DMS153 (cell line): ENCODE measurements at places on chromosomes 3 and 15.

DNA sequence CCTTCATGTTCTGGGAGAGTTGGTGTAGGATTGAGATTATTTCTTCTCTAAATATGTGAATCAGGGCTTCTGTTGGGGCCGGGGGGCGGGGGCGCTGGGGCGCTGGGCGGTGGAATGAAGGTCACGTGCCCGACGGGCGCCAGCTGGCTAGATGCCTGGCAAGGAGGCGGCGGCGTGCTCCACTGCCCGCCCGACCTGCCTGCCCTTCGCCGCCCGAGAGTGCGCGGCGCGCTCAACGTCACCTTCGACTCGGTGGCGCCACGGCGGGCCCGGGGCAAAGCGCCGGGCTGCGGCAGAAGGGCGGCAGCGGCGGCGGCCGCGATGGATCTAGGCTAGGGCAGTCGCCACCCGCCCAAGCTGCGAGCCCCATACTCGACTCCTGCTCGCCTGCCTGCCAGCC is 47.0 kb upstream of the LHFPL4 start:
- no peak for DNase-seq

GRCh38 chr3:187745201-187746058 is at the start of gene BCL6:
Gene BCL6, minus strand, starts transcription at chr3:187745468. Its CDS starts 11,775 bp downstream, at chr3:187733693.
- peak; percentile 94 for DNase-seq

DNA sequence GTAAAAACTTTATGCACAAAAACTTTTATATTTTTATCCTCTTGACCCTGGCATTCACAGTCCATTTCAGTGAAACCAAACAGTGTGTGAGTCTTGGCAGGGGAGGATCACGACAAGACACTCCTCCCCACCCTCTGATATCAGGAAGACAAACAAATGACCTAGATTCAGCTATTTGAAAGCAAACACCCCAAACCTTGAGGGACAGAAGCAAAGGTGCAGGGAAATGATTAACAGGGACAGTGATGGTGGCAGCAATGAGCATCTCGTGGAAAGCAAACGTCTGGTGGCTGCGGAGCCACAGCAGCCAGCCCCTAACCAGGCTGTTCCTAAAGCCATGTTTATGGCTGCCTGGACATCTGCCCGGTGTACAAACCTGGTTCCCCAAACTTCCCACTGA is 52.1 kb downstream of the FSIP1 start:
- no peak for DNase-seq

- DNase-seq, result no peak
Observed at GRCh38 chr3:51156147-51156546, 228.9 kb upstream of the MANF start.

DNA sequence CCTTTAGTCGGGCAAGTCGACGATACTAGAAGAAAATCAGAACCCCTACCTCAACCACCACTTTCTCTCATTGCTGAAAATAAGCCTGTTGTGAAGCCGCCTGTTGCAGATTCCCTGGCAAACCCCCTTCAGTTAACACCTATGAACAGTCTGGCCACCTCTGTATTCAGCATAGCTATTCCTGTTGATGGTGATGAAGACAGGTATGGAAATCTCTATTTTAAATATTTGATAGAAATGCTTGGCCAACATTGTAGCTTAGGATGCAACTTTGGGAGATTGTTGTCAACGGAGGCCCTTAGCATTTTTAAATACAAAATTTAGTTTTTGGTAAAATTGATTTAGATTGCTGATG is 3.0 kb downstream of the TSC22D2 start:
- DNase-seq, result no peak

DNA sequence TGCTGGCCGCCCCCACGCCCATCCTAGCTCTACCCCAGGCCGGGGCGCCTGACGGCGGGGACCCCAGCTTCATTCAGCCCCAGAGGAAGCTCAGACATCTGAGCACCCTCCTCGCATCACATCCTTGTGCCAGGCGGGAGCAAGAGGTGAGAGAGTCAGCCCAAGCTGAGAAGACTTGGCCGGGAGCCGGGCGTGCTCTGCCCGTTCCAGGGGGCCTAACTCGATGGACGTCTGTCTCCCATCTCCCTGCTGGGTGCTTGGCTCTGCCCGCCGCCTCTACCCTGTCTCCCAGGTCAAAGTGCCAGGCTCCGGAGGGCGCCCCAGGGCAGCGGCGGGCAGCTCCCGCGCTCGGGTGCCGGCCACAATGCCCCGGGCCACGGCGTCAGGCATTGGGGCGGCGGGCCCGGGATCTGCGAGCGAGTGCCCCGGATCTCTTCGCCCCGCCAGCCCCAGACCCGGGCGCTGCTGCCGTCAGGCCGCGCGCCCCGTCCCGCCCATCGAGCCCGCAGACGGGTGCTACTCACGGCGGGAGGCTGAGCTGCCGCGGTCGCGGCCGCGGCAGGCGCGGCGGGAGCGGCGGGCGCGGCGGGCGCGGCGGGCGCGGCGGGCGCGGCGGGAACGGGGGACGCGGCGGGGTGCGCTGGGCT is 388 bp downstream of the DAPK2 start:
- no peak for DNase-seq

DNA sequence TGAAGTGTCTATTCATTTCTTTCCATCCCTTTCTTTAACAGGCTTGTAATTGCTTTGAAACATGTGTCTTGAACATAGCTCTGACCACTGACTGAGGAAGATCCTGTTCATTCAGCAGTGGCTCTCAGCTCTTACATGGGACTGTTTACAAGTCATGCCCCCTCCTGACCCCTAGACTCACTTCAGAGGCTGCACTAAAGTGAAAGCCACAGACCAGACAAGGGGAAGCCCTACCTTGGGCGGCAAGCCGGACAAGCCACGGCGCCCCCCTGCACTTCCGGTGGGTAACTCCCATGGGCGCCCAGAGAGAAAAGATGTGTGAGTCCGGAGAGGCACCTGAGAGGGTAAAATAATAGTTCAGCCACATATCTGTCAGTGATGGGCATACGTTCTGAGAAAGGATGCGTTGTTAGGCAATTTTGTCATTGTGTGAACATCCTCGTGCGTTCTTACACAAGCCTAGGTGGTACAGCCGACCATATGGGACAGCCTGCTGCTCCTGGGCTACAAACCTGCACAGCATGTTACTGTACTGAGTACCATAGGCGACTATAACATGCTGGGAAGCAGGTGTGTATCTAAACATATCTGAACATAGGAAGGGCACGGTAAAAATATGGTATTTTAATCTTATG is 116.2 kb downstream of the CHSY1 start:
- DNase-seq, result no peak

DNA sequence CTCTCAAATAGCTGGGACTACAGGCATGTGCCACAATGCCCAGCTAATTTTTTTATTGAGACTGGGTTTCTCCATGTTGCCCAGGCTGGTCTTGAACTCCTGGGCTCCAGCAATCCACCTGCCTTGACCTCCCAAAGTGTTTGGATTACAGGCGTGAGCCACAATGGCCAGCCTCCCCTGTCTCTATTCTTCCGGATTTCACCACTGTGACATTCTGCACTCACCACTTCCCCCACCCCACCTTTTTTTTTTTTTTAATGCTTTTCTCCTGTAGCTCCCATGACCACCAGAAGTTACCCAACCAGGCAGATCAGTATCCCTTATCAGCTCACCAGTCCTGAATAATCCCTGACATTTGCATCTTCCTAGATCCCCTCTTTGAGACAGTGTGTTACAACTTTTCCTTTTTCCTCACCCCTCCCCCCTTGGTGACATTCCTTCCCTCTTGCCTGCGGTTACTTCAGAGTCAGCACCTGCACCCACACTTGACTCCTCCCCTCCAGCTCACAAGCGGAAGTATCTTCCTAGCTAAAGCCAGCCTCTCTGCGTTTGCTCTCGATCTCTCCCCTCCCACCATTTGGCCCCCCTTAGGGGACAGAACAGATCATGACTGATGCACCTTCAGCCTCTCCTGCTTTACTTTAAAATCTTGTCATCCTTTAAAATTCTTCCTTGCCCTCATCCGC is 13.5 kb upstream of the ZNF592 start:
- DNase-seq, result peak; percentile 53

GRCh38 chr15:68598171-68599152 is 19.7 kb downstream of the CORO2B start:
- no peak for DNase-seq

DNA sequence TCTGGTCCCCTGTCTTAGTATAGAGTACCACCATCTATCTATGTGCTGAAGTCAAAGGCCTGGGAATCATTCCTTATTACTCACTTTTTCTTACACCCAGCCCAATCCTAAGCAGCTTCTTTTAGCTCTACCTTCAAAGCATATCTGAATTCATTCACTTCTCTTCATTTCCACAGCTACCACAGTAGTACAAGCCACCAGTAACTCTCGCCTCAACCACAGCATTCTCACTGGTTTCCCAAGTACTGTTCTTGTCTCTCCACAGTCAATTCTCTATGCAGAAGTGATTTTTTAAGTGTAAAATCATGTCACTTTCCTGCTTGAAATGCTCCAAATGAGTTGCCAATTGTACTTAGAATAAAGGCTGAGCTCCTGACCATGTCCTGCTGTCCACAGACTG is 401.7 kb downstream of the OXSM start:
- DNase-seq, result no peak

GRCh38 chr15:20344601-20345400 is 196.8 kb downstream of the GOLGA6L6 start:
- no peak for DNase-seq

GRCh38 chr15:40968290-40969085 is 15.2 kb downstream of the CHAC1 start:
- no peak for DNase-seq

DNA sequence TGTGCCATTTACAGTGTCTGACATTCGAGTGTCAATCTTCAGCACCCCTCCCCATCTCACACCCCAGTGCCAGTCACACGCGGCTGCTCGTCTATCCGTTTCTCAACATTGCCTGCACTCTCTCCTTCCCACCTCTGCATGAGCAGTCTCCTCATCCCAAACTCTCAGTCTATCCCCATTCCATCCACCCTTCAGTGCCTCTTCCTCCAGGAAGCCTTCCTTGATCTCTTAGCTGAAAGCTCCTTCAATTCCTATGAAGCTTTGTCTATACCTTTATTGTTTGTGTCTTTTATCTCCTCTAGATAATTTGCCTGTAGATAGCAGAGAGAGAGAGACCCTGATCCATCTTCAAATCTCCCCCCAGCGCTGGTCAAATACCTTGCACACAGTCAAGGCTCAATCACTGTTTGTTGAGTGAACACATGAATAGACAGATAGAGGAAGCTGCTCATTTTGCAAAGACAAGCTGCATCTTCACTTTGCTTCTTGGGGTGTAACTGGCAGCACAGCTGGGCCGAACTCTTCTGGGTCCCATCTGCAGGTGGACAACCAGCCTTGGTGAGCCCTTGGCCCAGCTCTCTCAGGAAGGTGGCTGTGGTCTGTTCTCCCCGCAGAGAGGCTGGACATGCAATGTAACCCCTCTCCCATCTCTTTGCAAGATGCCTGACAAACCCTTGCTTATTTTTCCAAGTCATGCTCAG is 52.8 kb downstream of the ITGA11 start:
- DNase-seq, result no peak

GRCh38 chr3:174255454-174255853 is 603.7 kb upstream of the NAALADL2 start:
- no peak for DNase-seq

- DNase-seq, result no peak
Observed at GRCh38 chr3:3084890-3085289, 25.3 kb downstream of the IL5RA start.

DNA sequence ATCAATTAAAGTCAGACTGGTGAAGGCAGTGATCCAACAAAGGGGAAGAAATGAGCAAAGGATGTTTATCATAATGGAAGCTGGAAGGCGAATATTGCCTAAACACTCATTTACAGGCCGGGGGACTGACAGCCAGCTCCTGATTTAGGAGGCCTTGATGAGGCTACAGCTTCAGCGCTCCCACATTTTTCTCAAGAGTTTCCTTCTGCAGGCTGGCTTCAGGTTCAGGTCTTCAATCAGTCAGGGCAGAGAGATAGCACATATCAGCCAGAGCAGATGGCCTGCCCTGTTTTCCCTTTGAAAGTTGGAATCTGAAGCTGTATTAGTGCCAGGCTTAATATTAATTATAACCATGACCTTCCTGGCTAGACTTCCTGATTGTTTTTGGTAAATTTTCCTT is 218.9 kb downstream of the SV2B start:
- DNase-seq, result no peak

DNA sequence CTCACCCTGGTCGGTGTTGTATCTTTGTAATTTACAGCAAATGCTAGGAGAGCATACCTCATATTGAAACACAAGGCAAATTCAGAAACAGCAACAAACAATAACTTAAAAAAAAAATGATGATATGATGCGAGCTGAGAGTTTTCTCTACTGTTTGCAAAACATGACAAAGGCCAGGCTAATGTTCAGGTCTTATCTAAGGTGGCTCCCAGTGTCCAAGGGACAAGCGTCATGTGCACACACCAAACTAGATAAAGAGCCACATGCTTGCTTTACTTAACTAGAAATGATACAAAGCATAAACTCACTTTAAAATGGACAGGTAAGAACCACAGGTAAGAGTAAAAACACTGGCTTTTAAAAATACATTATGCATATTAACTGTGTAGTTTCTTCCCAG is 375.9 kb downstream of the FOXP1 start:
- no peak for DNase-seq

- DNase-seq, result no peak
Observed at GRCh38 chr3:48187301-48187578, 977 bp downstream of the CDC25A start.

- no peak for DNase-seq
Observed at GRCh38 chr15:87877114-87877810, 379.3 kb downstream of the NTRK3 start.

DNA sequence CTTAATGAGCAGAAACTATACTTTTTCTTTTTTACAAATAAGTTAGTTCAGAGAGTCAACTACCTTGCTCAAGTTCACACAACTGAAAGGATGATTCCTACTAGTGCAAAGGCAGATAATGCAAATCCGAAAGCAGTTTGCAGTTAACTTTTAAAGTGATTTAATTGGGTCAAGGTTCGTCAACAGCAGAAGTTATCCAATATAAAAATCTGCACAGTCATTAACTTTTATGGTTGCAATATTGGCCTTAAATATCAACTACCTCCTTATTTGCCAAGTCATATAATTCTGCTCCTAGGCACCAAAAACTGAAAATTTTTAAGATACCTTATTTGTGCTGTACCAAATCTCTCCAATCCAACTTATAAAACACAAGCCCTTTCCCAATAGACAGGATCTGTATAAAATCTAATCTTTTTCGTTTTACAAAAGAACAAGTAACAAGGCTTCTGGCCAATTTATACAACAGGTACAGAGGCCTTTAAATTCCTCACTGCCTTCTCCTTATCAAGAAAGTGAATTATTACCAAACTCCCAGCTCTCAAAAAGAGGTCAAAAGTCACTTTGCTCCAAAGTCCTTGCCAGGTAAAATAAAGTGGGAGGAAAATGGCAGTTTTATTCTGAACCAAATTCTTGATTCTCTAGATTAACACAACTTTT is 416.6 kb upstream of the NECTIN3 start:
- no peak for DNase-seq

DNA sequence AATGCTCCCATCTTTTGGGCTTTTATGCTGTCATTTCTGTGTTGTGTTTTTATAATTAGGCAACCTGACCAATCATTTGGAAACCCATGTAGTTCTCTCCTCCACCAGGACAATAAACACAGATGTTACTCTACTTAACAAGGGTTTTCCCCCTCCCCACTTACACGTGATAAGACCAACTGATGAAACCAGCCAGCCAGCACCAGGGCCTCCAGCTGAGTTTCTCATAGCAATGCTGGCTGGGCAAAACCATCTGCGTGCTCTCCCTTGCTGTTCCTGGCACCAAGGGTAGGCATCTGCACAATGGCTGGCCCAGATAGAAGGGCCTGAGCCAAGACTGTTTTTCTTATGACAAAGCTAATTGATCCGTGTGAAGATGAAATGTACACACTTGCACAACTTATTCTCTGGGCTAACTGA is 310.4 kb downstream of the PLCL2 start:
- no peak for DNase-seq
